ENCODE measurements at places on chromosomes 12 and 14.

DNA sequence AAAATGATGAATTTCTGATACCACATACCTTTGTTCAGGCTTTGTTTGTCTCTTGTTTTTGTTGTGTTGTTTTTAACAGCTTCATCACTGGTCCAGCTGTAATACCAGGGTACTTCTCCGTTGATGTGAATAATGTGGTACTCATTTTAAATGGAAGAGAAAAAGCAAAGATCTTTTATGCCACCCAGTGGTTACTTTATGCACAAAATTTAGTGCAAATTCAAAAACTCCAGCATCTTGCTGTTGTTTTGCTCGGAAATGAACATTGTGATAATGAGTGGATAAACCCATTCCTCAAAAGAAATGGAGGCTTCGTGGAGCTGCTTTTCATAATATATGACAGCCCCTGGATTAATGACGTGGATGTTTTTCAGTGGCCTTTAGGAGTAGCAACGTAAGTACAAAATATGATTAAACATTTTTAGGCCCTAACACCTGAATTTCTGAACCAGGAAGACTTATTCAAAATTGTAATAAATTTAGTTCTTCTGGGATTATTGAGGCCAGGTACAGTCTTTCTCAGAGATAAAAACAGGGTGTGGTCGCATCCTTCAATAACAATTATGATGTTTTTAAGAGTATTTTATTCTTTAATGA is 22.4 kb downstream of the RXYLT1 start:
- DNase-seq = no peak

DNA sequence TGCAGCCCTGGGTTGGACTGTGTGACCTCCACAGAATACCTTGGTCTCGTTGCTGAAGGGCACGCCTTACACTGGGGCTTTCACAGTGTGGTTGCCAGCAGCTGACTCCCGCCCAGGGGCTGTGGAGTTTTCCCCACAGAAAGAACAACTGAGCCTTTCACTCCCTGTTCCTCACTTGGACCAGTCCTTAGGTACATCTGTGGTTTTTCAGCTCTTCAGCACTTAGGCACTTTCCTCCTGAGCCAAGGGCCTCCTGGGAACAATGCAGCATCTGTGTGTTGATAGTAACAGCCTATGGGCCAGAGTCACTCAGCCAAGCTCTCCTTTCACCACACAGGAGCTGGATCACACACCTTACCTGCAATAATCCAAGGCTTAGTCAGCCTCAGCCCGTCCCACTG is 25.0 kb downstream of the ERP27 start:
- DNase-seq = no peak

GRCh38 chr12:97375310-97375709 is 87.3 kb upstream of the RMST start:
- DNase-seq = no peak

DNA sequence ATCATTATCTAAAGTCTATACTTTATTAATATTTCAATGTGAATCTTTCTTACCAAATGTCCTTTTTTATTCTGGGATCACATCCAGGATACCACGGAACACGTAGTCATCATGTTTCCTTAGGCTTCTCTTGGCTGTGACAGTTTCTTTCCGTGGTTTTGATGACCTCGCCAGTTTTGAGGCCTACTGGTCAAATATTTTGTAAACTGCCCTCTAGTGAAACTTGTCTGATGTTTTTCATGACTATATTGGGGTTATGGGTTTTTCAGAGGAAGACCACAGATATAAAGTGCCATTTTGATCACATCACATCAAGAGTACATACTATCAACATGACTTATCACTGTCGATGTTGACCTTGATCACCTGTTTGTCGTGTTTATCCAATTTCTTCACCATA is 14.1 kb upstream of the SERPINA6 start:
- no peak for DNase-seq

GRCh38 chr12:26319511-26319910 is 124.1 kb downstream of the SSPN start:
- no peak for DNase-seq

DNA sequence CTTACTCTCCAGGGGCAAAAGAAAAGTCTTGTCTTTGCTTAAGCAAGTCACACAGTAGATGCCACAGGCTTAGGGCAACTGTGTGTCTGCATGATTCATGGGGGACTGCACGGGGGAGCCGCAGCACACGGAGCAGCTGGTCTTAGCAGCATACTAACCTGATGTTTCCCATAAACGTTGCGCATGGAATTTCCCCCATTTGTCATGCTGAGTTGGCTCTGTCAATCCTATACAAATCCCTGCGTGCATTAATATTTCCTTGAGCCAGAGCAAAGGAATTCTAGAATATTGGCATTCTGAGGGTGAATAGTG is 71.2 kb downstream of the SAMD4A start:
- DNase-seq = peak; percentile 8

- no peak for DNase-seq
Measured at GRCh38 chr12:44889162-44889561, 13.0 kb upstream of the NELL2 start.

- no peak for DNase-seq
Measured at GRCh38 chr14:32427726-32428528, 98.8 kb downstream of the AKAP6 start.

DNA sequence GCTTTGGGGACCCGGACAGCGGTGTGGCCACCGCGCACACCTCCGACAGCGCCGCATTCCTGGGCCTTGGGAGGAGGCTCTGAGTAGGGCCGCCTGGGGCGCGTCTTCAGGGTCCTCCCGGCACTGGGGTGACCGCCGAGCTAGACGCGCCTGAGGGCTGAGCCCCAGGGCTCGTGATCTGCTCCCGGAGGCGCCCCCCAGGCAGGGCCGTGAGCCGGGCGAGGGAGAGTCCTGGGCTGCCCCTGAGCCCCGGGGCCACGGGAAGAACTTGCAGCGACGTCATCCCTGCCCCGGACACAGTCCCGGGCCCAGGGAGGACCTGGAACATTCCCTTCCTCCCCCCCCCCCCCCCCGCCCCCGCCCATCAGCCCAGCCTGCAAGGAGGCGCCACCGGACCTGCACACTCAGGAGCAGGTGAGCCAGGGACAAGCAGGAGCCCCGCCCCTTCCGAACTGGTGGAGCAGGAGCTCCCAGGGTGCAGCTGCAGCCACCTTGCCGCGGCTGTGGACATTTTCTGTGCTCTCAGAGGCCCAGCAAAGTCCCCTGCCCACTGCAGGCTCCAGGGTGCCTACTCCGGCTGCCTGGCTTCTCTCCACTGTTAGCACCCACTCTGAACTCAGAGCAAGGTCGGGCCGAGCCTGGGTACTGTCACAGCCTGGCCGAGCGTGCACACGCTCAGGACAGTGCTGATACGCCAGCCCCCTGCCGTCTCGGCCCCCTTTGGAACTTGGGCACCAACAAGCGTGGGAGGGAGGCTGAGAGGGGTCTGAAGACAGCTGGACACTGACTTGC is 50.7 kb downstream of the A2M start:
- peak; percentile 67 for DNase-seq

GRCh38 chr14:47961634-47962033 is 286.2 kb upstream of the MDGA2 start:
- no peak for DNase-seq

GRCh38 chr14:92998946-92999345 is 76.0 kb downstream of the CHGA start:
- DNase-seq = no peak

DNA sequence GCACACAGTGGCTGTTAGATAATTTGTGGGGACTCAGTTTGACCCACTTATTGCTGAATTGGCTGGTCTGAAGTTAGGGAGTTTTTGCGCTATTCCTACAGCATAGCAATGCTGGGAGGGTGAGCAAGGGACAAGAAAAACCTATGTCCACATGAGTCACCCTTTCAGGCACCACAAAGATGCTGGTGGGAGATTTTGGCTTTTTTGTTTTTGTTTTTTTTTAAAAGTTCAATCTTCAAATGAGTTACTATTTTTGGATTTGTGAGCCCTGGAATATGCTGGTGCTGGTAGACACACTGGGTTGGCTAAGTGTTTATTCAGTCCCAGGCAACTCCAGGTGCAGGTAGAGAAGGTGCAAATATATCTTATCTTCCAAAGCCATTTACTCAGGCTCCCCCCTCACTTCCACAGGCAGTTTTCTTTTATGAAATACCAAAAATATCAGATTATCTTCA is 143.4 kb downstream of the BTG1 start:
- no peak for DNase-seq

DNA sequence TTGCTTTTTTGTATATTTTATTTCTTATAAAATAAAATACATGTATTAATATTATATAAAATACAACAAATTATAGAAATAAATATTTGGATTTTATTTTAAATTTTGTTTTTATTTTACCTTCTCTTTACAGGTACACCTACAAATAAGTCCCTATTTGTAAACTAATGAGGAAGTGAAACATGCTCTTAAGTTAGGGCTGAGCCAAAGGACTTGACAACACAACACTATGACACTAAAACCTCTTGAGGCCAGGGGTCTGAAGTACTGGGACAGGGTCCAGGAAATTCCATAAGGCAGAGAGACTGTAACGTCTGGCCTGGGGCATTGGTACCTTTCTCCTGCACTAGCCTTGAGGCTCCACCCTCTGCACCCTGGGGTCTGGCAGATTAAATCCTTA is 293.2 kb downstream of the FOXN3 start:
- no peak for DNase-seq

DNA sequence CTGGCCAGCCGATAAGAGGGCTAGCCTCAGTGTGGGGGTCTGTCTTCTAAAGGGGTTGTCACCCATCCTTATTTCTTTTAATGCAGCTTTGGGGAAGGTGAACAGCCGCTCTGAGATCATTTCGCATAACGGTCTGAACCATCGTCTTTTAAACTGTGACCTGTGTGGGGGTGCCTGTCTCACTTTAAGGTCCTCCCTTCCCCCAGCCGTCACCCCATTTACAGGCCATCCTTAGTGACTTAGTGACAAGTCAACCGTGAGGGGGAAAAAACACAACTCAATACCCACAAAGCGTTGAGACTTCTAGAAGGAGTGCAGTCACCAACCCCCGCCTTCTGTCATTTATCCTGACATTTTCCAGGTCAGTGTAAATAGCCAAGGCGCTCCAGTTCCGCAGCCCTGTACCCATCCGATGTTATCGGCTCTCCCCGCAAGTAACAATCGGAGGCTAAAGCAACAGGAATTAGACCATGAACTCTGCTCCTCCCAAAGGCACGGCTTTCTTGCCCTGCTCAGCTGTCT is 505 bp upstream of the DENND5B start:
- peak; percentile 27 for DNase-seq

- DNase-seq = no peak
Measured at GRCh38 chr14:76282581-76282980, 93.4 kb upstream of the ESRRB start.

DNA sequence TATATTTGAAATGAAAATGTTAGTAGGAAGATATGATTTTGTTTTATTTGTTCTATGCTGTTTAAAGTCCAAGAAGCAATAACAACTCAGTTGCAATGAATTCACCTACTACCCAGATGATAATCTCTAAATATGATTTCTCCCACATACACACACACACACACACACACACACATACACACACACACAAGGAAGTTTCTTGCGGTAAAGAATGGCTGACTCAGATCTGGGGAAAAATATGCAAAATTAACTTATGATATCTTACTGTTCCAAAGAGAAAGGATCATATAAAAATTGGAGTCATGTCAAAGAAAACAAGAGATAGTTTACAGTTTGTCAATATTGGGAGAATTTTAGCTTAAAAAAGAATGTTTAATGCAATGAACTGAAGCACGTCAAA is 456.7 kb downstream of the SLC16A7 start:
- no peak for DNase-seq

- no peak for DNase-seq
Measured at GRCh38 chr12:115660211-115660805, 617.2 kb downstream of the MED13L start.

GRCh38 chr14:32509632-32510187 is 180.6 kb downstream of the AKAP6 start:
- no peak for DNase-seq

DNA sequence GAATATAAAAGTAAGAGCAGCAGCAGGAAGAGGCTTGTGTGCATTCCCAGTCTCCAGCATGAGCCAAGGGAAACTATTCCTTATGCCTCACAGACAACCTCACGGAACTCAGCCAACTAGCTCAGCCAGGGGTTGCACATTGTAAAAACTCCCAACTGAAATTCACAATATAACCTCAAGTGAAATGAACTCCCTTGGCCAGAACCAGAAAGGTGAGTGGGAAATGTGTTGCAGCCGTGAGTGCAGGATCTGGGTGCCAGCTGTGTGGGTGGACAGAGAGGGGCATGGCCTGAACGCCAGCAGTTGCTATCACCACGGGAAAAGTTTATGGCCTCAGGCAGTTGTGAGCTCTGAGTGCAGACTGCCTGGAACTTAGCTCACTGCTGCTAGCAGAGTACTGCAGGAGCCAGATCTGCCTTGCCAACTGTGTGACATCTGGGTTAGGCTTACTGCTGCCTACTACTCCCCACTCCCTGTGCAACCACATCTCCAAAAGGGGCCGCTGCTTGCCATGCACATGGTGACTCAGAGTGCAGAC is 2.3 kb upstream of the CLEC1A start:
- no peak for DNase-seq

GRCh38 chr12:83077041-83077440 is 390.3 kb downstream of the TMTC2 start:
- DNase-seq = no peak

GRCh38 chr12:29023436-29024076 is 125.5 kb upstream of the FAR2 start:
- DNase-seq = no peak

DNA sequence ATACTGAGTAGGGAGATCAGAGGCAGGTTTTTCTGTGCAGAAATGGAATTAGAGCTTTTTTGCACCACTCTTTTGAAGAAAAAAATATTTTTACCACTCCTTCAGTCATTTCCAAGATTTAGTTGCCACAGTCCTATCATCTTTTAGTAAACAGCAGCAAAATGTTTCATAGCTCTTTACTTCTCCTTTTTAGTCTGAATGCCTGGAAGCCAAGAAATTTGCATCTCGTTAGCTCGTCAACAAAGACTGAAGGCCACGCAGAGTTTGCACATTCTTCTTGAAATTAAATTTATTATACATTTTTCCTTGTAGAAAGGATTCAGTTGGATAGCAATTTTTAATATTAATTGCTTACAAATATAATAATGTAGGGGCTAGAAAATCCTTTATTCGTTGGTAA is 544.5 kb upstream of the ATP2B1 start:
- DNase-seq = no peak

DNA sequence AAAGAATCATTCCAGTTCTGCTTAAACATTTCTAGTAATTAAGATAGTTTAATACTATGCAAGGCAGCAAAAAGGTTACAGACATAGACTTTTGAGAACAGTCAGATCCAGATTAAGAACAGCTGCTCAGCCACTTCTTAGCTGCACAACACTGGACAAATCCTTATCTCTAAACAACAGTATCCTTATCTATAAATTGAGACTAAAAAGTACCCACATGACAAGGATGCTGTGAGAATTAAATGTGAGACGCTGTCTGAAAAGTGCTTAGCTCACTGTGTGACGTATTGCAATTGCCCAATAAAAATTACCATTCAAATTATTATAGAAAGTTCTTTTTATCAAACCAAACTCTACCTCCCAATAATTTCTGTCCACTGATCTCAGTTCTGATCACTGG is 35.5 kb downstream of the BORCS5 start:
- no peak for DNase-seq

GRCh38 chr12:119423285-119423684 is 88.8 kb downstream of the CCDC60 start:
- DNase-seq = peak; percentile 8

Measured in nephron progenitor cell (in vitro differentiated cells).